ENCODE measurements at places on chromosomes 5 and 9.

DNA sequence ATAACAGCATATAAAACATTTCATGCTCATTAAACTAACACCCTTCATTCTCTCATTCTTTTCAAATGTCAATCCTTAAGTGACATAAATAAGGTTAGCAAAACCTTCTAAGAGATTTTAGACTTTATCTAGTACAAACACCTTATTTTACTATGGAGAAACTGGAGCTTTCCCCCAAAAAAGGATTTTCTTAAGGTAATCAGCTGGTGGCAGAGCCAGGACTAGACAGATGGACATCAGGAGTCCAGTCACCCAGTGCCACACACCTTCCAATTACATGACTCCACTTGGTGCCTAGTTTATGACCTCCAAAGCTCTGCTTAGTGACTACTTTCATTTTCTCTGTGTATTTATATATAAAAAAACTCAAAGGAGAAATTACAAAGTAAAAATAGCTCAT lies 70.2 kb downstream of the HTR4 start:
- no peak for DNase-seq

DNA sequence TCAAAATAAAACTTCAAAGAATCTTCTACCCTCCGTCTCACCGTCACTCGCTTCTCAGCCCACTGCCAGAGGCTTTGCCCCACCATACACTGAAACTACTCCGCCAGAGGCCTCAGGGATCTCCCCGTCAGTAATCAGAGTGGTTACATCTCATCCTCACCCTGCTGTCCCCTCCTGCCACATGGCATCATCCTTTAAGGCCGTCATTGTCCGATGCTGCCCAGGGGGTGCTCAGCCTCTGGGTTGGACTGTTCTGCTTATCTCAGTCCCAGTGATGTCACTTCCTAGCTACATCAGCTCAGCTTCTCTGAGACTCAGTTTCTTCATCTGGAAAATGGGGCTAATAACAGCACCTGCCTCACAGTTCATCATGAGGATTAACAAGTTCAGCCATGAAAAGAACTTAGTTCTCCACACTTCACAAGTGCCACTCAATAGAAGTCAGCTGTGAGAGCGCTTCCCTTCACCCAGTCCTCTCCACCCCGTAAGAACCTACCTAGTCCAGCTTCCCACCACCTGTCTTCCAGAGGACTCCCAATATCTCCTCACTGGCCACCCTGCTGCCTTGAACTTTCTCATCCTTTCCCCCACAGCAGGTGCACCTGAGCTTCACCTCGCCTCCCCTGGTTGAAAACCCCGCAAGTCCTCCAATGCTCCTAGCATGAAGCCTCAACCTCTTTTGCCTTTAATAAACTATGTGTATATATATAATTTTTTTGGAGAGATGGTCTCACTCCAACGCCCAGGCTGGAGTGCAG lies 2.8 kb upstream of the IL3 start:
- DNase-seq, result no peak

DNA sequence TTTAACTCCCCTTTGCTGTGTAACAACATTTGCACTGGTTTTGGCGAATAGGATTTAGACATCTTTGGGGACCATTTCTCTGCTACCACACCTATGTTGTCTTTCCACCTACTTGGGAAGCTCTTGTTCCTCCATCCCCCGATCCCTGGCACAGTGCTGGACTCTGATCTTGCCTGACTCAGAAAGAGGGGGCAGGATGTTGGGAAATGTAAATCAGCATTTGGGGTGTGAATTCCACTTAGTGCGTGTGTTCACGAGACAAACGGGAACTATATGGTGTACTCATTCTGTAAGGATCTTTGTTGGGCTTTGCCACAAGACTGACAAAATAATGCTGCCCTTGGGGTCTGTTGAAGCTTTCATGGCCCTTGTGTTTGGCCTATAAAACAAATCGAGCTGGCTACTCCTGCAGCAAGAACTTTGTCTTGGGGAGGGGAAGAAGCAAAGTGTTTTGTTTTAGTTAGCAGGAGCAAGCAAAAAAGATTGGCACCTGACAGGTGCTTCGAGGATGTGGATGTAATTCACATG lies 18.5 kb downstream of the TMEM268 start:
- DNase-seq, result no peak

DNA sequence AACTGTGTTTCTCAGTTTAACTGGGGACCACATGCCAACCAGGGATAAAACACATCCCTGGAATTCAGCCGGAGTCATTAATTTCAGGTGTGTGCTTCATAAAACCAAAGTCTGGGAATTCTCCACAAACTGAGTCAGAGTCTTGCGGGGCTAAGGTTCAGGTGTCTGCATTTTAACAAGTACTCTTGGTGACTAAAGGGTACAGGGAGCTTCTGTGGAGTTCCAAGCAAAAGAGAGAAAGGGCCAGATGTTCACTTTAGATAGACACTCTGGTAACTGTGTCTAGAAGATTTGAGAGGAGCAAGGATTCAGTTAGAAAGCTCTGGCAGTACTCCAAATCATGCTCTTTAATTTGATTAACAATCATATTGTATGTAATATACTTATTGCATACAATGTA lies 4.0 kb downstream of the NADK2 start:
- no peak for DNase-seq

DNA sequence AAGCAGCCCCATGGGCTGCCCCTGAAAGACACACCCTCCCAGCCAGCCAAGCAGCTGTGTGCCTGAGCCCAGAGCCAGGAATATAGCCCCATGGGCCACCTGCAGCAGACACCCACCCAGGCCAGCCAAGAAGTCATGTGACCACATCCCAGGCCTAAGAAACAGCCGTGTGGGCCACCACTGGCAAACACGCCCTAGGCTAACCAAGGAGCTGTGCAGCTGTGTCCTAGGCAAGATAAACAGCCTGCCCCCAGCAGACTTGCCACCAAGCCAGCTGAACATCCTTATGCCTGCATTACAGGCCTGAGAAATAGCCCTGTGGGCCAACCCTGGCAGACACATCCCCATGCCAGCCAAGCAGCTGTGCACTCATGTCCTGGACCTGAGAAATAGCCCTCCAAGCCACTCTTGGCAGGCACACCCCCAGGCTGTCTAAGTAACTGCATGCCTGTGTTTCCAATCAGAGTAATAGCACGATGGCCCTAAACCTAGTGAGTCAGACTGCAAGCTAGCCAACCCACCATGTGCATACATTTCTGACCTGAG lies 143.0 kb downstream of the ADAMTS6 start:
- no peak for DNase-seq

- no peak for DNase-seq
Measured at GRCh38 chr9:114735704-114736103, 53.7 kb upstream of the TEX48 start.

DNA sequence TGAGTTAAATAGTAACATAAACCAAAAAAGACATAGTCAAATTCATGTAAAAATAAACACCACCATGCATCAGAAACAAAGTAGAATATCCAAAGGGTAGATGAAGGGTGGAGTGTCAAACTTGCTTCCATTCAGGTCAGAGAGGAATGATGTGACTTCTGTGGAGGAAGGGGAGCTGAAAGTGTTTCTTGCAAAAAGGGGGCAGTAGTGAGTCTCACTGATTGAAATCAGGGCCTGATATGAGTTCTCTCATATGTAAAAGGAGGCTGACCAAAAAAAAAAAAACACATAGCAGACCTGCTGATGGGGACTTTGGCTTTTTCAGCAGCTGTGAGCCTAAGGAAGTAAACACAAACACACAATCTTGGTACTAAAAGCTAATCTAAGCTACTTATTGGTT lies 38.8 kb upstream of the RGMB start:
- no peak for DNase-seq

DNA sequence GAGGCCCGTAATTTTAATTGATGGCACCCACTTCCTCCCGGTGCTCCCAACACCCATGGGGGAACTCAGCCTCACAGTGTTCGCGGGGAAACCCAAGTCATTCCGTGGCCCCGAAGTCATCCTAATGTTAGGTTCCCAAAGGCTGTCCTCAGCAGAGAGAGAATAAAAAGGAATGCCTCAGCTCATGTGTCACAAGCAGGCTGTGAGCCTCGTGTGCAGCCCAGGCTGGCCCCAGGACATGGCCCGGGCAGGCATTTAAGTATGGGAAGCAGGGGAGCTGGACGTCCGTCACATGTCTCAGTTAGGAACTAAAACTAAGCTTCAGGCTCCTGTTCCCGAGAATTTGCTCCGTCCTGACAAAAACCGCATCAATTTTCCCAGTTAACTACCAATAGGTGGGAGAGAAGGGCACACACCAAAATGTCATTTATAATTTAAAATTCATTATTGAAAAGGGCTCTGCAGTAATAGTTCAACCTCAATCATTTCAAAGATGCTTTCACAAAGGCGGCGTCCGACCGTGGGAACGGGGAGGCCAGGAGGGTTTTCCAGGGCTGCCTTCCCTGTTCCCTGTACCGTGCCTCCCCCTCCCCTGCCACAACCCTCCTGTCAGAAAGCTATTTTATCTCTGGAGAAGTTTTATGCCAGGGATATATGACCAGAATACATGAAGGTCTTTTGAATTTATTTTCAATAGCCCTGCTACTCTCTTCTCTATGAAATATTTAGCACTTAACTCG lies 137.3 kb downstream of the FSTL4 start:
- no peak for DNase-seq

DNA sequence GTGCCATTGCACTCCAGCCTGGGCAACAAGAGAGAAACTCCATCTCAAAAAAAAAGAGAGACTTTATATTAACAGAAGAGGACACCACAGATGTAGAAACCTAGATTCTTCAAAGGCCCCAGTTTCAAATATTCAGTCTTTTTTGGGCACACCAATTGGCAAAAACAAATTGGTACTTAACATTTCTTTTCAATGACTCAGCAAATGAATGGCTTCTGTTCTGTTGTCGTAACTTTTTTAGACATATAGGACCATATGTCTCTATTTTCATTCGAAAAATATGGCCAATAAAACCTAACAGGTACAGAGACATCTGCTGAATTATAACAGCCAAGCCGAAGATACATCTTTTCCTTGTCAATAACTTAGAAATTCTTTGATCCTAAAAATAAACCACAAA lies 212.8 kb downstream of the EBF1 start:
- DNase-seq, result no peak

GRCh38 chr9:111975709-111976108 lies 79.1 kb downstream of the UGCG start:
- no peak for DNase-seq

GRCh38 chr9:30534455-30534854 lies 1850.0 kb upstream of the ACO1 start:
- DNase-seq, result no peak

GRCh38 chr9:79572608-79573411 lies 1.0 kb downstream of the TLE4 start:
- DNase-seq, result peak; percentile 35

DNA sequence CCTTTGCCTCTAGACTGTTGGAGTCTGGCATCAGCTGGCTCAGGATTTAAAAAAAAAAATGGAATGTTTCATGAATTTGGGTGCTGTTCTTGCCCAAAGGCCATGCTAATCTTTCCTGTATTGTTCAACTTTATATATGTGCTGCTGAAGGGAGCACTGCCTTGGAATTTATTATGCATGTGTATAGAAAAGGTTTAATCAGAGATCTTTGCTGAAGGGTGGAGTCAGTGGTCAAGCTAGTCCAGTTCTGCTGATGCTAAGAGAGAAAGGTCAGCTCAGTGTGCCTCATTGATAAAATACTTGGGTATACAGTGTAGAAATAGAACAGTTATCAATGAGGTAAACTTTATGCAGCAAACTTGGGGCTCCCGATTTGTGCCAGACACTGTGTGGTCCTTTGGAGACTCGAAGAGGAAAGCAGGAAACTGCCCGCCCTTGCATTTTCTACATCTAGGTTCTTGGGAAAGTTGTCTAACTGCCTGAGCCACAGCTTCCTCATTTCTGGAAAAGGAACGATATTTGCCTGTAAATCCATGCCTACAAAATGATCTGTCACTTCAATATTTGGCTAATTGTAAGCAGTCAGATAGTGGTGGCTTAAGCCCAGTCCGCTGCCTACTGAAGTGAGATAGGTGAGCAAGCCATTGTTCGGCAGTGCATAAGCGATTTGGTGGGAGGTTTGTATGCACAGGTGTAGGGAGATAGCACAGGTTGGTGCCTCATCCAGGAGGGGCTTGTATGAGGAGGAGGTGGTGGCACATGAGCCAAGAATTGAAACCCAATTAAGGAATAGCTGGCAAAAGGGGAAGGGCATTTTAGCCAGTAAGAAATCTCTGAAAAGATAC lies 29.2 kb upstream of the GTF2H2C start:
- DNase-seq, result no peak

DNA sequence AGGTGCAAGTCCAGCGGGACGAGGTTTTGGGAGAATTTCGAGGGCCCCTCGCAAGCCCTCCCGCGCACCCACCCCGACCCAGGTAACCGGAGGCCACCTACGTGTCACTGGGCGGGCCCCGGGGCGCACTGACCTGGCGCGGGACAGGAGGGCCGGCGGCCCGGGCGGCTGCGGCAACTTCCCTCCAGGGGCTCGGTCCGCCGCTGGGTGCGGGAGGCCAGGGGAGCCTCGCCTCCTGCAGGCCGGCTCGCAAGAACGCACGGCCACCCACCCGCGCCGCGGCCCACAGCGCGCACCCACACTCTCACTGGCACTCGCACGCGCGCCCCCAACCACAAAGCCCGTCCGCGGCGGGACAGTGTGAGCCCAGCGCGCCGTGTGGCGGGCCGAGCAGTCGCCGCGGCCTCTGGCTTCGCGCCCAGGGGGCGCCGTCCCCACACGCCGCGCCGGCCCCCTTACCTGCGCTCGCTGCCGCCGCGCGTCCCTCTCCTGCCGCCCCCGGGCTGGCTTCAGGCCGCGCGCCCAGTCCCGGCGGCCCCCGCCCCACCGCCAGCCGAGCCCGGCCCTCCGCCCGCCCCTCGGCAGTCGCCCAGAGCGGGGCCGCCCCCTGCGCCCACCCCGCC lies 451 bp downstream of the LPAR1 start:
- DNase-seq, result no peak

GRCh38 chr9:116133163-116133562 lies 20.4 kb upstream of the PAPPA start:
- DNase-seq, result no peak

GRCh38 chr5:12934722-12935121 lies 1009.8 kb downstream of the DNAH5 start:
- DNase-seq, result no peak

DNA sequence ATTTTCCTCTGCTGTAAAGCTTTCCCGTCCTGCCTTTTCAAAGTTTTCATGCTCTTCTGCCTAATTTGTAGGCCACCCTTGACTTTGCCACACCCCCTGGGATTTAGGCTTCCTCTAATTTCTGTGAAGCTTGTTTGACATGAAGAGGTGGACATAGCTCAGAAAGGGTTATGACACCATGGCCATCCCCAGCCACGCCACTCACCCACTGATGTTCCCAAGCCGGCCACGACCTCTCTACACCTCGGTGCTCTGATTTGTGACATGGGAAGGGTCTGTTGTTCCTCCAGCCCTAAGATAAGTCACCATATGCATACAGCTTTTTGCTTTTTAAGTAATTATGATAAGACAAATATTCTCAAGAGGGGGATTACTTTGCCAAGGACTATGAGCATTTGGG lies 139.5 kb downstream of the BARX1 start:
- DNase-seq, result no peak

DNA sequence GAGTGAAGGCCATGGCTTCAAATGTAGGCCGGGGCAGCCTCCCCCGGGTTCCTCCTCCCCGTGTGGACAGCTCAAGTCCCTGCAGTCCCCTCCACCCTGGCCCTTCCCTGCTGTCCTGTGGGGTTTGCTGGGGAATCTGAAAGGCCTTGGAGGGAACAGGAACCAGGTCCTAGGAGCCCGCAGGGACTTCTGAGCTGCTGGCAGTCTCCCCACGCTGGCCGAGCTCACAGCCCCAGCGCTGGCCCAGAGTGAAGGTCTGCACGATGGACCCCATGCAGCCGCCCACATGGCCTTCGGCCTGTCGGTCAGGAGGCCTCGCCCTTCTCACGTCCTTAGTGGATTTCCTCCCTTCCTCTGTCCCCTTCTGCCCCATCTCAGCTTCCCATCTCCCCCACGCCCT lies 25.7 kb upstream of the NOTCH1 start:
- no peak for DNase-seq

Measured in stimulated activated CD8-positive, alpha-beta memory T cell treated with anti-CD3 and anti-CD28 coated beads, Interleukin-12 subunit alpha, Interleukin-12 subunit beta, amount 100 ng/mL, for 1 hour (primary cell).